Psoas muscle (tissue), 8 donors: ENCODE measurements at places on chromosomes 1 and 21.

GRCh38 chr1:3907031-3907534 is 7.0 kb upstream of the C1orf174 start:
- H3K4me1 ChIP-seq = no peaks in the 10 kb centered on the region
- no peak for DNase-seq
- H3K27me3 ChIP-seq = no peaks in the 10 kb centered on the region
- no peak overlapping the region for H3K4me3 ChIP-seq
- H3K27ac ChIP-seq = no peak overlapping the region

DNA sequence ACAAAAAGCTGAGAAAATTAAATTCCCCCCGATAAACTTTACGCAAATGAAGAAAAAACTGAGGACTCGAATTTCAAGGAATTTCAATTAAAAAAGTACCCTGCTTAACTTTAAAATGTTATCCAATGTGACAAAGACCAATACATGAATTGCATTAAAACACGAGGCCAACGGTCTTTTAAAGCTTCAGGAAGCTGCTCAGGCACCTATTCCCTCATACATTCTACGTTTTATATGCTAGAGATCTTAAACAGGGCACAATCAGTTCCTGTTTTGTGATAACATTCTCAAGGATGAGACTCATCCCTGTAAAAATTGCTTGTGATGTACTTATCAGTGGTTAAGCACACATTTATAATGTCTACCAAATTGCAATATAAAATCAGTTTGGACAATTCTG is 3.0 kb downstream of the YOD1 start:
- no peaks in the 10 kb centered on the region for H3K27me3 ChIP-seq
- H3K27ac ChIP-seq = no peak overlapping the region
- H3K4me3 ChIP-seq = no peak overlapping the region
- peaks cover 39% of the 10 kb centered on the region for H3K4me1 ChIP-seq
- peaks cover 16% of the 10 kb centered on the region for H3K36me3 ChIP-seq

DNA sequence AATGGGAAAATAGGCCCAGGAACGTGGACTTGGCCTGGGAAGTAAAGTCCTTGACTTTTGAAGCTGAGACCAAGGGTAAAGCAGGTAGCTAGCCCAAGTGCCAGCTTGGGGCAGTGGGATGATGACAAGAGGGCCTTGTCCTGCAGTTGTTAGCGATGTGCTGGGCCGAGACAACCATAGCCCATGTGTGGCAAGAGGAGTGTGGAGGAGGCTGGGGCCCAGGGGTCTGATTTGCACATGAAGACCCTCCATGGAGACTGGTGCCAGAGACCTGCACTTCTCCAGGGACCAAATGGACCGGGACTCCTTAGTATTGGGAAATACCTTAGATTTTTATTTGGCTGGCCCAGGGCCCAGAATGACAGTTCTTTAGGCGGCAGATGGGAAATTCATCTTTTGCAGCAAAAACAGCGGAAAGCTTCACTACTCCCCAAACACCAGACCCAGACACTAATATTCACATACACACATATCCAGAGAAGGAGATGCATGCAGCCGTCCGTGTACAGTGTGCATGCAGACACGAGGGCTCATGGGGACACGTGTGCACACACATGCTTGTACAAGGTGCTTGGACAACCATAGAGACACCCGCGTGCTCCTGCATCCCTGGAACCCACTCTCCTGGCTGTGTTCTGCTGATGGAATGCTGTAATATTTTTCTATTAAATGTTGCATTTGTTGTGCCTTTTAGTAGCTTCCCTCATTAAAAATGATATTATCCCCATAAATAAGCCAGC is 78.1 kb upstream of the CSF3R start:
- peaks cover 14% of the 10 kb centered on the region for H3K27me3 ChIP-seq
- no peaks in the 10 kb centered on the region for H3K4me1 ChIP-seq
- H3K27ac ChIP-seq = no peak overlapping the region
- no peak for DNase-seq
- H3K4me3 ChIP-seq = no peak overlapping the region
- no peaks in the 10 kb centered on the region for H3K36me3 ChIP-seq

DNA sequence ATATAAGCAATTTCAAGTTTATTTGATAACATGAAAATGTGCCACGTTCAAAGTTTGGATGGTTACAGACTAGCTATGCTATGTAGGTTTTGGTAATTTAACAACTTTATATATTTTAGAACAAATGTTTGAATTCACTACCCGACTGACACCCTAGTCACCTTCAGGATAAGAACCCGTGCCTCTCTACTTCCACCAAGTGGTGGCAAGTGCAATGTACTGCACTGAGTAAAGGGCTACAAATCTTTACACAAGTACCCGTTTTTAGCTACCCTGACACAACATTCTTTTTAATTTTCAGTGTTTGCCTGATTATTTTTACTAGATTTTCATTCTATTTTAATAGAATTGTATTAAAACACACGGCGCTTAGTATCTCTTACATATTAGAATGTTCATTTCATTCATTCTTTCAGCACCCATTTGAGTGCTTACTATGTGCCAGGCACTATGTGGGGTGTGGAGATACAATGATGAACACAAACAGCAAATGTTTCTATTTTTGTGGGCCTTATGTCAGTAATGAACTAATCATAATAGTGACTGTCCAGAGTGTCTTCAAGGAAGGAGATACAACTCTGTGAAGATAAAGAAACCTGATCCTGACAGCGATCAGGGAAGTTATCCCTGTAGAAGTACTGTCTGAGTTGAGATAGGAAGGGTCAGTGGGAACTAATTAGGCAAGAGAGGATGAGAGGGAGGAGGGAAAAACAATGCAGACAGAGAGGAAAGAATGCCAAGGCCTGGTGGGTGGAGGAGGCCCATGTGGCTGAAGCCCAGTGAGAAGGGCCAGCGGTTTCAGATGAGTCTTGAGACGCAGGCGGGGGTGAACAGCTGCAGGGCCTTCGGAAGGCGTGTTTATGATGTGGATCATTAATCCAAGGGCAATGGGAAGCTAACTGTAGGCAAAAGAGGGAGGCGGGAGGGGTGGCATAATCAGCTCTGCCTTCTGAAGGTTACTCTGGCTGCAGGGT is 3.8 kb downstream of the LCA5L start:
- no peaks in the 10 kb centered on the region for H3K27me3 ChIP-seq
- no peaks in the 10 kb centered on the region for H3K36me3 ChIP-seq
- no peak for DNase-seq

DNA sequence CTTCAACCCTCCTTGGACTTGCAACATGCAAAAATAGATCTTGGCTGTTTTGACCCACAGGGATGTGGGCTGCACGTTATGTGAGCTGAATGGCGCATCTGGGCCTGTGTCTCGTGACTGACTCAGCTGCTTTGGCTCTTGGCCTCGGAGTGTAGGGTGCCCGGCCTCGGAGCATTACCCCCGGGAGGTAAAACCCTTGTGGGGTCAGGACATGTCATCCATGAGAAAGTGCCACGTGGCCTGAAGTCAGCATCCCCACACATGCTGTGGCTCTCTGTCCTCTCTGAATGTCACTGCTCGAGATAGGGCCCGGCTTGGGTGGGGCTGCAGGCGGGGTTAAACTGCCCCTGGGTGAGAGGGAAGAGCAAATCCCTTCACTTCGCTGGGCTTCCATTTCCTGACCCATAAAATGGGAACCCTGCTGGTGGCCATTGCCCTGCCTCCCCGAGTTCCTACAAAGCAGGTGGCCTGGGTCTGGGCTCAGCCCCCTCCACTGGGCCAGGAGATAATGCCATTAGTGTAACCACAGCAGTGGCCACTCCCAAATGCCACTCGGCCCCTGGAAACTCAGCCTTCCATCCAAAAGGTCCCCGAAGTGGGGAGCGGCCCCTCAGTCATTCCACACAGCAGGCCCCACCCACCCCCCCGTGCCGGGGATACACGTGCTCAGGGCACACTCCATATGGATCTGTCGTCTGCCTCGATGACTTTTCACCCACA is 22.8 kb upstream of the TSPEAR start:
- H3K27ac ChIP-seq = no peak overlapping the region
- H3K4me3 ChIP-seq = no peak overlapping the region
- no peaks in the 10 kb centered on the region for H3K36me3 ChIP-seq

DNA sequence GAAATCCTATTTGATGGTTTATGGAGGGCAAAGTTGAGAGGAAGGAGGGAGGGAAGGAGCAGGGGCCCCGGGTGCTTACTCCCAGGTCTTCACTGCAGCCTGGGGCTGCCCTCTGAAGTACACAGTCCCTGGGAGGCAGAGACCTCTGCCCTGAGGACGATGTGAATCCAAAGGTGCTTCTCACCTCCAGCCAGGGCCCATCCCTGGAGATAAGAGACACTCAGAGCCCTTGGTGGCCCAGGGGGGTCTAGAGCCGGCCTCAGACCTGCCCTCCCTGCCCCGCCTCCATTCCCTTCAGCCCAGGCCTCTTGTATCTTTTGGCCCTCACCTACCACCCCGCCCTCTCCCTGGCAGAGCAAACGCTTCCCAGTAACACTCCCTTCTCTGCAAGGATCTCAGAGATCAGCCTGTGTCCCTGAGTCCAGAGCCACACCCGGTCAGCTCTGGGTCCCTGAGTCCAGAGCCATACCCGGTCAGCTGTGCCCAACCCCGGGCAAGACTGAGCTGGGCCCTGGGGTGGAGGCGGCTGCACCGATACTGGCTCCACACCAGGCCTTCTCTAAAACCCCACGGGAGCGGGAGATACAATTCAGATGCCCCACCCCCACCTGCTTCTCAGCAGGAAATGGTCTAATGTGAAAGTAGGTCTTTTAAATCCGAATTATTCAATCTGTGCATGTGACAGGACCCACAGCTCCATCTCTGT is 3.6 kb upstream of the GNB1 start:
- DNase-seq = peak; percentile 57
- no peak overlapping the region for H3K27ac ChIP-seq
- no peaks in the 10 kb centered on the region for H3K27me3 ChIP-seq
- H3K36me3 ChIP-seq = no peaks in the 10 kb centered on the region
- H3K4me1 ChIP-seq = peaks cover 22% of the 10 kb centered on the region

GRCh38 chr1:29043274-29043965 is 80.3 kb downstream of the TMEM200B start:
- H3K27ac ChIP-seq = no peak overlapping the region
- H3K4me3 ChIP-seq = no peak overlapping the region
- no peak for DNase-seq
- H3K36me3 ChIP-seq = no peaks in the 10 kb centered on the region

DNA sequence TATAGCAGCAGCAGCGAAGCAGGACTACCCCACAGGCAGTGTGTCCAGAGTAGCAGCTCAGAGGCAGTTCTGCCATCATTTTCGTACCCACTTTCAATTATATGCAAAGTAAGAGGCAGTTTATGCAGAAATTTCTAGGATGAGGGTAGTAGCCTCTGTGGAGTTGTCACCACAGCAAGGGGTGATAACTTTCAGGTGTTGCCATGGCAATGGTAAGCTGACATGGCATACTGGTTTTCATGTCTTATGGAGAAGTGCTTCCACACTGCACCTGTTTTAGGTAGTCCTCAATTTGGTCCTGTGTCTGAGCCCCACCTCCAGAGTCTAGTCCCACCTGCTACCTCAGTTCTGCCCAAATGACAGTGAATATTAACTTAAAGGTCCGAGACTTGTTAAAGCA is 133.3 kb upstream of the SYT6 start:
- no peak overlapping the region for H3K4me3 ChIP-seq
- no peaks in the 10 kb centered on the region for H3K27me3 ChIP-seq
- H3K4me1 ChIP-seq = no peaks in the 10 kb centered on the region

- H3K4me1 ChIP-seq = peaks cover 59% of the 10 kb centered on the region
- H3K27me3 ChIP-seq = no peaks in the 10 kb centered on the region
- peak overlapping the region; percentile 99 for H3K27ac ChIP-seq
- no peak overlapping the region for H3K4me3 ChIP-seq
Measured at GRCh38 chr1:10789047-10789791, 7.2 kb downstream of the CASZ1 start.

GRCh38 chr1:213947200-213947801 is 40.5 kb upstream of the PROX1 start:
- no peaks in the 10 kb centered on the region for H3K36me3 ChIP-seq
- no peaks in the 10 kb centered on the region for H3K27me3 ChIP-seq
- H3K27ac ChIP-seq = no peak overlapping the region

DNA sequence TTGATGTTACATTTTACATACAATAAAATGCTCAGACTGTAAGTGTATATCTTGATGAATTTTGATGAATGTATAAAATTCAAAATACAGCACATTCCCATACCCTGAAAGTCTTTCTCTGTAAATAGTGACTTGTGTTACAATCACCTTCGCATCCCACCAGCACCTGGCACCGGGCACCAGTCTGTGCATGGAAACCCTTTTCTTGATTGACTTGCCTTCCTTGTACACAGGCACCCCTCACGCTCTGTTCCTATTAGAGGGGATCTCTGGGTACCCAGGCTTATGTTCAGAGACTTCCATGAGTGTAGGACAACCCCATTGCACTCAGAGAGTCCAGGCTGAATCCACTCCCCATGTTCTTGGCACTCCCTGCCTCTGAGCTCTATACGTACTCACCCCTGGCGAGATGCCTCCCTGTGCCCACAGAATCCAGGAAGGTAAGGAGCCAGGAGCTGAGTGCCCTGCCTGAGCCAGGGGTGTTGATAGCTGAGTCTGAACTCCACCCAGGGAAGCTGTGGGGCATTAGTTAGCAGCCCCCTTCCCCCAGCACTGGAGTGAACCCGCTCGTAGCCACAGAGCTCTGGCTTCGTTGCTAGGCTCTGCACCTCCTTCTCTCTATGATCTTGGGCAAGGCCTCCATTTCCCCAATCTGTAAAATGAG is 22.5 kb upstream of the PKP1 start:
- peaks cover 16% of the 10 kb centered on the region for H3K27me3 ChIP-seq
- H3K27ac ChIP-seq = no peak overlapping the region
- H3K4me3 ChIP-seq = no peak overlapping the region
- no peaks in the 10 kb centered on the region for H3K36me3 ChIP-seq
